ENCODE measurements at places on chromosomes 4 and X.

DNA sequence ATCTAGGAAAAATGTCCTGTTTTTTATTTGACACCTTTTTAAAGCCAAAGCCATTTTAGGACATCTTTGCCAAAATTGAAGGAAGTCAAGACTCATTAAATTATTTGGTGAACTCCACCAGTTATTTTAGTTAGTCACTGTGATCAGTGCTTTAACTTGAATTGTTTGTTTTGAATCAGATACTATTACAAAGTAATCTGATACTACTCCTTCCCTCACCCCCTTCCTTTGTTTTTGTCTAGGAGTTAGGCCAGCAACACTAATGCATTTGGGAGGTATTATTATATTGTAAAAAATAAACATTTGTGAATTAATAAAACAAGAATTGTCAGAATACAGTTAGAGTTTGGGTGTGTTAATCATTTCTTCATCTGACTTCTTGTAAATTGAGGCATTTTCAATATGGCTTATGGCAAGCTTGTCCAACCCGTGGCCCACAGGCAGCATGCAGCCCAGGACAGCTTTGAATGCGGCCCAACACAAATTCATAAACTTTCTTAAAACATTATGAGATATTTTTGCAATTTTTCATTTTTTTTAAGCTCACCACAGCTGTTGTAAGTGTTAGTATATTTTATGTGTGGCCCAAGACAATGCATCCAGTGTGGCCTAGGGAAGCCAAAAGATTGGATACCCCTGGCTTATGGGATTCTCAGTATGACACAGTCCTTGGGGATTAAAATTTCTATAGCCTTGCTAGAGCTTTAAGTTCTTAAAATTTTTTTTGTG, 182.2 kb downstream of the BMPR1B start:
- no peak for DNase-seq

GRCh38 chrX:154305541-154306205, 10.1 kb downstream of the TKTL1 start:
- no peak for DNase-seq

- DNase-seq, result no peak
Observed at GRCh38 chr4:147928400-147928799, 196.5 kb downstream of the ARHGAP10 start.

GRCh38 chrX:71910986-71911730, 513 bp downstream of the NHSL2 start:
- DNase-seq, result no peak

DNA sequence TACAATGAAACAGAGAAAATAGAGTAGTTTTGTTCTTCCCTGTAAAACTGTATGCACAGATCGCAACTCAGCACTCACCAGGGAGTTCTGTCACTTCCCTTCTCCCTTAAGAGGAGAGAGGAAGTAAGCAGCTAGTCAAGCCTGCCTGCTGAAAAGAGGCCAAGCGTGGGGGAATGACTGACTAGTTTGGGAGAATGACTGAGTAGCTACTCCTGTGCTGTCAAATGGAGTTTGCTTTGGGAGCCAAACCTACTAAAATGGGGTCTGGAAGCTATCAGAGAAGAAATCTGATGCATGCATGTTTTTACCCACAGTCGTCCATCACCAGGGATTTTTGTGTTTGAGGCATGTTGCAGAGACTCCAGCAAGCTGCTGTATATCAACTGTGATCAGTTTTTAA, 54.6 kb upstream of the LHFPL1 start:
- no peak for DNase-seq

DNA sequence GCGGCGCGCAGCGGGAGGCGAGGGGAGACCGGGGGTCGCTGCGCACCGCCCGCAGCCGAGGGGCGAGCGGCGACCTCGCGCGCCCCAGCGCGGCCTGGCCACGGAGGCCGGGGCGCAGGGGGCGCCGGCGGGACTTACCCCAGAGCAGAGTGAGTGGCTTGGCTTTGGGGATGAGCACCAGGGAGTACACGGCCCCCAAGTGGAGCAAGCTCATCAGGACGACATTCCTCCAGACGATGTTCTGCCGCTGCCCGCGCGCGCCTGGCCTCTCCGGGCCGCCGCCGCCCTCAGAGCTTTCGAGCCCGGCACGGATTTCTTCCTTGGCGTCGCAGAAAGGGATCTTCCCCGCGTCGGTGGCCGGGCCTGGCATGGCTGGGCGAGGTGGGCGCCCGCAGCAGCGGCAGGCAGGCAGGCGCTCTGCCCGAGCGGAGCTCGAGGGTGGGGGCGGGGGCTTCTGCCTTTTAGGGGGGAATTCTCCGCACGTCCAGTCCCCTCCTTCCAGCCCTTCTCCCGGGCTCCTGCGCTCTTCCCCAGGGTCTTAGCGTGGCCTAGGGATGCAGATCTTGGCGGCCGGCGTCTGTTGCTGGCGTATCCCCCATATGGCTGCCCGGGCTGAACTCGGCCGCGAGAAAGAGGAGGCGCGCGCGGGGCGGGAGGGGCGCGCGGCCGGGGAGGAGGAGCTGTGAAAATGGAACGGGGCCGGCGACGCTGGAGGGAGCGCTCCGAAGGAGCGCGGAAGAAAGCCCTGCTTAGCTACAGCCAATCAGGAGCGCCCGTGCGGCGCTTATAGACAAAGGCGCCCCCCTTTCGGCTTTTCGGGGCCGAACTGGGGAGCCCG, at the start of gene SCD5:
Gene SCD5 (minus strand): TSS at position 629 of the 838 bp plus-strand sequence. CDS start 259 bp downstream, at position 370.
- DNase-seq, result peak; percentile 34

GRCh38 chrX:106875151-106875550, 28.0 kb downstream of the RIPPLY1 start:
- no peak for DNase-seq

DNA sequence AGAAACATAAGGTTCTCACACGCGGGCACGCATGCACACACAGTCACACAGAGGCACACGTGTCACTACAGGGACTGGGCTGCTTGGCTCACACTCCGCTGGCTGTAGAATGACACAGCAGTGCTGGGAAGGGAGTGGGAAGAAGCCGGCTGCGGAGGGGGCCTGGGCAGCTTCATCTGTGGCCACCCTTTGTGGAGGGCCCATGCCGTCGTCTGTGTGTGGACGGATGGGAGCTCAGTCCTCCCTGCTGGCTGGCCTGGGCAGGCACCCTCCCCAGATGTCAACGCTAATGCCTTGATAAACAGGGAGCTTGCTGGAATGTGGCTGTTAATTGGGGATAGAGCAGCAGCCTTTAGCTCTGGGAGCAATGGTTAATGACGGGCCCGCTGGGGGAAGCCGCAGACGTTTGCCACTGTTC, 621.1 kb downstream of the BCOR start:
- no peak for DNase-seq
